ENCODE measurements at places on chromosomes 3 and 15. TPM values are rescaled to one million over a fixed set of nuclear protein-coding genes. Genes with fewer than 3 reads are reported as not detected.

Gene STARD9
- 6.3 TPM for total RNA-seq

Gene SH2D7
- total RNA-seq, result not detected

Gene CACNA1D
- 0.17 TPM for total RNA-seq

Gene EPHB1
- not detected for total RNA-seq

Gene ITIH1
- not detected for total RNA-seq

Gene PLAAT1
- not detected for total RNA-seq

Gene CYP8B1
- total RNA-seq, result not detected

Gene TRPM1
- not detected for total RNA-seq

Gene LSAMP
- total RNA-seq, result not detected

Gene SLC12A1
- total RNA-seq, result not detected

Gene BBS4
- 16.6 TPM for total RNA-seq

Gene ZIC1
- not detected for total RNA-seq

Gene CRABP1
- not detected for total RNA-seq

Gene TMEM212
- not detected for total RNA-seq

Gene SNX33
- total RNA-seq, result 3.8 TPM

Gene KY
- total RNA-seq, result not detected

Gene CCDC9B
- total RNA-seq, result 0.34 TPM

Gene CHCHD4
- 23.3 TPM for total RNA-seq

Gene P3H2
- not detected for total RNA-seq

Gene SLC28A1
- total RNA-seq, result not detected

Gene GATA2
- total RNA-seq, result 0.13 TPM

Gene PLA2G4D
- total RNA-seq, result not detected

Gene PDZRN3
- not detected for total RNA-seq

Gene MYZAP
- not detected for total RNA-seq

Gene GP5
- 0.31 TPM for total RNA-seq

Gene ADGRG7
- not detected for total RNA-seq

Gene CKMT1B
- 0.27 TPM for total RNA-seq

Gene IMPG2
- 0.06 TPM for total RNA-seq

Gene ALPK3
- 0.06 TPM for total RNA-seq

Gene IL20RB
- total RNA-seq, result 0.63 TPM

Gene CFAP44
- 4.1 TPM for total RNA-seq
